ENCODE measurements at places on chromosomes 2 and 18.

DNA sequence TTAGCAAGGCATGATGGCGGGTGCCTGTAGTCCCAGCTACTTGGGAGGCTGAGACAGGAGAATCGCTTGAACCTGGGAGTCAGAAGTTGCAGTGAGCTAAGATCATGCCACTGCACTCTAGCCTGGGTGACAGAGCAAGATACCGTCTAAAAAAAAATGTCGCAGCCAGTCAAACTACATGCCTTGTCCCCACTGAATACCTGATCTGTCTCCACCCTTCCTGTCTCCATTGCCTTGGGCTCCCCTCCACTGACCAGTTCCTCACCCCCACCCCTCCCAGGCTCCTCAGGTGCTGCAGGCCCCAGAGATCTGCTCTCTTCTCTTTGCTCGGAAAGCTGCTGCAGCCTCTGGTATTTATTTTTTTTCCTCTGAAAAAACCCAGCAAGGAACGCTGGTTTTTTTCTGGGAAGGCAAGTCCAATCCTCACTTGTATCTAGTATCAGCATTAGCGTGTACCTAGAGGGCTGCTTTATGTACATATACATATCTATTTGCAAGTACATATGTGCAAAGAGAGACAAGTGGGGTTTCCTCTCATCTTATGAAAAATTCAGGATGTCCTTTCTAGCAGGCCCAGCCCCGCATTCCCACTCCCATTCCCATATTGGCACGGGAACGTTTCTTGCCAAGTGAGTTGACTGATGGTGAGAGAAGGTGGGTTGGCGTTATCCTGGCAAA is 4.4 kb downstream of the PSD4 start:
- DNase-seq = no peak

- DNase-seq = no peak
Measured at GRCh38 chr18:32437100-32437834, 33.4 kb downstream of the GAREM1 start.

DNA sequence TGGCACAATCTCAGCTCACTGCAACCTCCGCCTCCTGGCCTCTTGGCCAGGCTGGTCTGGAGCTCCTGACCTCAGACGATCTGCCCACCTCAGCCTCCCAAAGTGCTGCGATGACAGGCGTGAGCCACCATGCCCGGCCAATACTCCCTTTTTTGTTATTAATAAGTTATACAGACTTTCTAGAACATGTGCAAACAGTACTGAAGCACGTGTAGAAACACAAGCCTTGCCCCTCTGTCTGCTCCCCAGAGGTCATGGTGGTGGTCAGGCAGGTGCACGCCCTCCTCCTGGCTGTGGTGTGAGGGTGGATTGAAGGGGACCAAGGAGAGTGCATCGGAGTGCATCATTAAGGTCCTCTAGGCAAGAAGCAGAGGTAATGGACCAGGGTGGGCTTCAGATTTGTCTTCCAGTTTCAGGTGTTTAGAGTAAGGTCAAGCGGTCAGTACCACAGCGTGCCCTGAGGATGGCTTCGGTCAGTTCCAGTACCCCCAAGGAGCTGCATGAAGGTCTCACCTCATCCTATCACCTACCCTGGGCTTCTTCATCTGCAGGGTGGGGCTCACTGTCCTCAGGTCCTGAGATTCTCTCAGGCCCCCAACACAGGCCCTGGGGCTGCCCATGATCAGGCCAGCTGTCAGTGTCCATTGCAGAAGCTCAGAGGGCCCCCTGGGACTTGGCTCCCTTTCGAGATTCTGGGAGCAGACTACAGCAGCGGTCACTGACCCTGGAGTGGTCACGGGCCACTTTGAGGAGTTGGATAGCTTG is 124.3 kb downstream of the GLI2 start:
- no peak for DNase-seq

DNA sequence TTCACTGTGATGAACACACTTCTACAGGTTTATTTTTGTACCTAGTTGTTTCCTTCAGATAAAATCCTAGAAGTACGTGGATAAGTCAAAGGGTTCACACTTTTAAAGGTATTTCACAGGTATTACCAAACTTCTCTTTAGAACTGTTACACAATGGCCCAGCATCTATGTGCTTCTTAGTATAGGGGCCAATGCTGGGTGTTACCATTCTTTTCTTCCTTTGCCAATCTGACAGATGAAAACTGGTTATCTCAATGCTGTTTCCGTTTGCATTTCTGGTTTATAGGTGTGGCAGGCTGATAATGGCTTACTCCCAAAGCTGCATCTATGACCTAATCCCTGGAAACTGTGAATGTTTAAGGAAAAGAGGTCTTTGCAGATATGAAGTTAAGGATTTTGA is 2.8 kb upstream of the TCF7L1 start:
- DNase-seq = no peak

DNA sequence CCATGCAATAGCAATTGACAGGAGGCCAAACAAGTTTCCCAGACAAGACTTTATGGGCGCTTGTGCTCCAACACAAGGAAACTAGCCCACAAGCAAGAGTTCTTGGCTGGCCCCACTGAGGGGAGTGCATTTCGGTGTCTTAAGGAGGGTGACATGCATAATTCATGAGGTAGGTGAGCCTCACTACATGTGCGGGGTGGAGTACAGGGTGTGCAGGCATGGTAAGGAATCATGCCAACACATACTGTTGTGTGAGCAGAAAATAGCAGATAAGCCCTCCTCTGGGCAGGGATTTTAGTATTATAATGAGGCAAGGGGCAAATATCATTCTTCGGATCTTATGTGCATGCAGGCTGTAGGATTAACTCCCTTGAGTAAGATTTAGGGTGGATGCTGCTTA is 78.7 kb upstream of the SLC1A4 start:
- DNase-seq = no peak

GRCh38 chr2:177906041-177906718 is 166.4 kb downstream of the PDE11A start:
- DNase-seq = peak; percentile 51

GRCh38 chr18:64365106-64365505 is 216.2 kb upstream of the LINC00305 start:
- no peak for DNase-seq

DNA sequence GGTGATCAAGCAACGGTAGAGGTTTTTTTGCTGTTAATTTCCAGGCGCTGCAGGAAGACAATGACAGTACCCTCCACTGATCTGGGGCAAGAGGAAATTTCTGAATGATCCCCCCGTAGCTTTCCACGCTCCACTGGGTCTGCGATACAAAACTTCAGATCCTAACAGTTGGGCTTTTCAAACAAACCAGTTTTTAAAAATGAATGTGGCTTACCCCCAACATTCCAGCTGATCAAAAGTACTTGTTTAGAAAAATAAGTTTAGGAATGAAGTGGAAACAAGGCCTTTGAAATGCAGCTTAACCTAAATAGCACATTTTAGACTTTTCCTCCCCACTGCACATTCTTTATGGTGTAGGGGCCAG is 5.7 kb downstream of the ZFP36L2 start:
- no peak for DNase-seq

DNA sequence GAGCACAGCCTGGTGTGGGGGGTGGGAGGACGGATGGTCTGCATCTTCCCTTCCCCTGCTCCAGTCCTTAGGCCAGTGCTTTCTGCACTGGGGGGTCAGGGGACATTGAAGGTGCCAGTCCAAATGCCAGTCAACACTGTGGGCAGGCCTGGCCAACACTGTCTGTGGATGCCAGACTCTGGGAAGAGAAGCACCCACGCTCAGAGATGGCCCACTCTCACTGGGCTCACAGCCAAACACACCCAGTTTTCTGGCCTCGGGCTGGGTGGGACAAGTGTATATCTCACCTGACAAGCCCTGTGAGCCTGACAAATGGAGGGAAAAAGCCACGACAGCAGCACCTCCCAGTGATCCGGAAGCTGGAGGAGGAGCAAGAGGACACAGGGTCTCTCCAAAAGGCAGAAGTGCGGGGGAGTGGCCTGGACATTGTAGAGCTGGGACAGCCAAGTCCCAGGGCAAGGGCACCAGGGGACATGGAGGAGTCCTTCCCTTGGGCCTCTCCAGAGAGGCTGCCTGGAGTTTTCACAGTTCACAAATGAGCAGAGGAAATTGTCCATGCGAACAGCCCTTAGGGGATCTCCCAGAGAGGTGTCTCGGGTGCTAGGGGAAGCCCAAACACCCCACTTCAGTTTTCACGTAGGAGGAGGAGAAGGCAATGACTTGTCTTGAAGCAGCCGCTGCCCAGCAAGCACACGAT is 79.3 kb downstream of the SDC1 start:
- no peak for DNase-seq

DNA sequence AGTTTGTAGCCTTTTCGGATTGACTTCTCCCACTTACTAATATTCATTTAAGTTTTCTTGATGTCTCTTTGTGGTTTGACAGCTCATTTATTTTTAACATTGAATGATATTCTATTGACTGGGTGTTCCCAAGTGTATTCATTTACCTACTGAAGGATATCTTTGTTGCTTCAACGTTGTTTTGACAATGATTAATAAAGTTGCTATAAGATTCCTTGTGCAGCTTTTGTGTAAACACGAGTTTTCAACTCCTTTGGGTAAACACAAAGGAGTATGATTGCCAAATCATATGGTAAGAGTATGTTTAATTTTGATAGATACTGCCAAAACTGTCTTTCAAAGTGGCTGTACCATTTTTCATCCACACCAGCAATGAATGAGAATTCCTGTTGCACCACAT is 1200.9 kb downstream of the DSC3 start:
- DNase-seq = no peak

DNA sequence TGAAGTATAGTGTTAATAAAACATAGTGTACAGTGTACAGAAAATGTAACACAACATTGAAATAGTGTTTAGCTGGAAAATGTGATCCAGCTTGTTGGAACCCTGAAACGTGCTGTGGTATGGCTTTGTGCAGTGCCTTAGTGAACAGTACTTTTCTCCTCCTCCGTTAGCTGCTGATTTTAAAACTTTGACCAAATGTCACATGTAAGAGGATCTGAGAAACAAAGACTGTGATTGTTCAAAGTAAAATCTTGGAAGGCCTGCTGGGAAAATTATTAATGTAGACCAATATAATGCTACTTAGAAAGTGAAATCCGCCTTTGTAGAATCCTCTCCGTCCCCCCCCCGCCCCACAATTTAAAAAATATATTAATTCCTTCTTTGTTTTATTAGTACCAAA is 911 bp upstream of the KCNJ13 start:
- DNase-seq = no peak

GRCh38 chr2:176936410-176936809 is 276.2 kb upstream of the HNRNPA3 start:
- DNase-seq = no peak

- no peak for DNase-seq
Measured at GRCh38 chr18:58341916-58342315, 287.0 kb downstream of the ALPK2 start.

- peak; percentile 90 for DNase-seq
Measured at GRCh38 chr2:171762879-171763573, 75.8 kb downstream of the DYNC1I2 start.

DNA sequence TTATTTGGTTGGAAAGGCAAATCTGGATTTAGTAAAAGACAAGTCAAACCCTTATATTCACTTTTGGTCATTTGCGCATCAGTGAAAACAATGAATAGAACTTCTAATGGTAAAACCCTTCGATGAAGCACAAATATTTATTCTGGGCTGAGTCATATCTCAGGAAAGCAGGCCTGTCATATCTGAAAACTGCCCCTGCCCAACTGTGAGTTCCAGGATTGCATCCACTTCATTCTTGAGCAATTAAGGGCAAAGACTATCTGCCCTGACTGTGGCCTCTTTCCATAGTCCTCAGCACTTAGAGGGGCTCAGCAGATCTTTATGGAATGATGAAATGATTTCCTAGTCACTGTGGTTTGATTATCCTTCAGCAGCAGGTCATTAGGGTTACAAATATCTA is 795.2 kb upstream of the ID2 start:
- no peak for DNase-seq

GRCh38 chr2:217538719-217539118 is 464.1 kb downstream of the TNS1 start:
- no peak for DNase-seq

DNA sequence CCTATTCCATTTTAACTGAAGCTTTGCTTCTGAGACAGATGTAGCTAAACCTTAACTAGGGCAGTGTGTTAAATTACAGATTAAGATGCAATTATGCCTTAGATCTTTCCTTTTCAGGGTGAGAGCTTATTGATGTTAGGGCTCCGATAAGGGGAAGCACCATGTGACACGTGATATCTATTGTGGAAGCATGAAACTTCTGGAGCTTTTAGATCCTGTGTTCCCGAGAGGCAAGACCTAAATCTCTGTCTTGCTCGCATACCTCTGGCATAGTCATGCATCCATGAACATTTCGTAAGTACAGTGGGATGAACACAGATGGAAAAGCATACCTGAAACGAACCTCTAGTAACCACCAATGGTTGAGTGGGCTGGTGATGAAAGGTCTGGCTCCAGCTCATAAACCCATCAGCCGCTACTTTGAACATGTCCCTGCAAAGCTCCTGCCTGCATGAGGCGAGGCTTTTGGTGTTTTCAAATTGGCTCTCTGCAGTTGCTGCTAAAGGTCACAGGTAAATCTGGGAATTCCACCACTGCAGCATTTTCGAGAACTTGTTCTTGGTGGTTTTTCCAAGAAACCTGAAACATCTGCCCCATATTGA is 3.7 kb upstream of the NRP2 start:
- no peak for DNase-seq

DNA sequence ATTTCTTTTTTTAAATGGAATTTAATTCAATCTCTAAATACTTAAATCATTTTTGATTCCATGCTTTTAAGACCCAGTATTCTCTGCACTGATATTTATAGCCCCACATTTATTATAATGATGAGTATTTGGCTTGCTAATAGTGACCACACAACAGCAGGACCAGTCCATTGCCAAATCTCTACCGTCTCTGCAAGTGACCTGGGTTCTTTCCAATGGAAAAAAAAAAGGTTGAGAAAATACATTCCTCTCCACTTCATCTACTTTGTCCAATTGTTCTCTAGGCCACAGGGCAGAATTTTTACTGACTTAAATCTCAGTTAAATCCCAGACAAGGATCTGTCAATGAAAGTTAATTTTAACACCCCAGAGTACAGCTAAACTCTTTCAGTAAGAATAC is 20.5 kb downstream of the GRB14 start:
- DNase-seq = no peak

GRCh38 chr2:126766969-126767296 is 111.0 kb downstream of the GYPC start:
- no peak for DNase-seq

DNA sequence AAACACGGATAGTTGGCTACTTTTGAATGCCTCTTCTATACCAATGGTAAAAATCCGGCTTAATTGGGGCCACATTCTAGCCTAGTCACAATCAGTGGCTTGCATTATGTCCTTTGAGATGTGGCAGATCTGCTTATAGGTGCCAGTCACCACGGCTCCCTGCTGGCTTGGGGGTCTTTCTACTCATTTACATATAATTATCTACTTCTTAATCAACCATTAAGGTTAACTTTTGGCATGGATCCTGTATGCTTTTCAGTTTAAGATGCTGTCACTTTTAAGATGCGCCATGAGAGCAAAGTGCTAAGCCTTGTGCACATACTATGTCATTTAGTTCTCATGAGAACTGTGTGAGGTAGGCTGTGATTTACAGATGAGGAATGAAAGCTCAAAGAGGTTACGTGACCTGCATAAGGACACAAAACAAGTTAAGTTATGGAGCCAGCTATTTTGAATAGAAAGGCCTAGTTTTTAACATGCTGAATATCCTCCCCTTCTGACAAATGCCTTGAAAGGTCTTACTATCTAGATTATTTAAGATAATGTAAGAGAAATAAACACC is 4.1 kb downstream of the NEDD4L start:
- no peak for DNase-seq

- no peak for DNase-seq
Measured at GRCh38 chr2:45925636-45926366, 274.3 kb downstream of the PRKCE start.

- DNase-seq = no peak
Measured at GRCh38 chr18:43278355-43278754, 1.1 kb upstream of the SYT4 start.
